ENCODE measurements at places on chromosomes 2 and 18.

DNA sequence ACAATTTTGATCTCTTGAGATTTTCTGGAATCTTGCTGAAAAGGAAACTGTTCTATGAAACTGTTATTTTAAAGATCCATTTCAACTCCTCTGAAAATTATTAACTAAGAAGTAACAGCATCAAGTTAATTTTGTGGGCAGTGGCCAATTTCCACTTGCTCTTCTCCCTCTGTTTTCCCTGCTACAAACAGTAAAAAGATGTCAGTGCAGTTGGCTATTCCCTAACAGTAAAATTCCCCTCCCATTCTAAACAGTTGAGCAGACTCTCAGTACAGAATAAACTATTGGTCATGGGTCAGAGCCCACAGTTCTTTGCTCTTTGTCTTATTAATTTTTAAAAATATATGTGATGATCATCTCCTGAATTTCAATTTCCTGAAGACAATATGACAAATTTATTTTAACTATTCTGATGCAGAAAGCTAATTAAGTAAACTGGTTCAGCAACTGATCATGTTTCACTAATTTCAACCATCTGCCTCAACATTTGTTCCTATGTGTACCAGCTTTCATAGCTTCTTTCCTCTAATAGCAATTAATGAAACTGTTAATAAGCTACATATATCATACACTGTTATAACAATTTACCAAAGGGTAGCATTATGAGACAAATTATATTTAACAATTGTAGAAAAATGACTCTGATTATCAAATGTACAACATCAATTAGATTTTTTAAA lies 41.1 kb upstream of the GALNT5 start:
- DNase-seq, result no peak

DNA sequence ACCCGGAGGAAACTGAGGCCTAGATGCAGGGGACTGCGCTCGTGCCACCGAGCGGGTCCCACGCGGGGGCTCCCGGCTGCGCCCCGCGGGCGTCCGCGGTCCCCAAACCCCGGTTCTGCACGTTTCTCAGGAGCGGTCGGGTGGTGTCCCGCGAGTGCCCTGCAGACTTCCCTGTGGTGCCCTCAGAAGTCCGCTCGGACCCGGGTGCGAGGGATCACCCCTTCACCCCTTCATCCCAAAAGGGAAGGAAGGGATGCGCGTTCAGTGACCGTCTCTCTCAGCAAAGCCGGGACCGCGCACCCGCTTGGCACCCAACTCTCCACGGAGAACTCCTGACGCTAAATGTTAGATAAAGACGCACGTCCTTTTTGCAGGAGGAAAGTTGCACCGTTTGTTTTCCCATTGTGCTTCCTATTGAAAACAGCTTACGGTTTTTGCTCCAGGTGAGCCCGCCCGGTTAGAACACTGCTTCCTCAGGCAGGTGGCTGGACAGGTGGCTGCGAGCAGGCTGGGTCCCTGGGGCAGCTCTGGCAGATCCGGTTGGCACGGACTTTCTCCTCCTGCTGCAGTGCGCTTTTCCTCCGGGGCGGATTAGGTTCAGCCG lies 779 bp downstream of the DGKD start:
- DNase-seq, result peak; percentile 21

GRCh38 chr2:67388680-67389079 lies 8.5 kb upstream of the ETAA1 start:
- no peak for DNase-seq

- DNase-seq, result no peak
Measured at GRCh38 chr18:35121531-35121930, 80.3 kb downstream of the MAPRE2 start.

- no peak for DNase-seq
Measured at GRCh38 chr18:78240627-78241252, 738.9 kb upstream of the SALL3 start.

GRCh38 chr2:97969081-97970067 lies 26.4 kb downstream of the TMEM131 start:
- no peak for DNase-seq

DNA sequence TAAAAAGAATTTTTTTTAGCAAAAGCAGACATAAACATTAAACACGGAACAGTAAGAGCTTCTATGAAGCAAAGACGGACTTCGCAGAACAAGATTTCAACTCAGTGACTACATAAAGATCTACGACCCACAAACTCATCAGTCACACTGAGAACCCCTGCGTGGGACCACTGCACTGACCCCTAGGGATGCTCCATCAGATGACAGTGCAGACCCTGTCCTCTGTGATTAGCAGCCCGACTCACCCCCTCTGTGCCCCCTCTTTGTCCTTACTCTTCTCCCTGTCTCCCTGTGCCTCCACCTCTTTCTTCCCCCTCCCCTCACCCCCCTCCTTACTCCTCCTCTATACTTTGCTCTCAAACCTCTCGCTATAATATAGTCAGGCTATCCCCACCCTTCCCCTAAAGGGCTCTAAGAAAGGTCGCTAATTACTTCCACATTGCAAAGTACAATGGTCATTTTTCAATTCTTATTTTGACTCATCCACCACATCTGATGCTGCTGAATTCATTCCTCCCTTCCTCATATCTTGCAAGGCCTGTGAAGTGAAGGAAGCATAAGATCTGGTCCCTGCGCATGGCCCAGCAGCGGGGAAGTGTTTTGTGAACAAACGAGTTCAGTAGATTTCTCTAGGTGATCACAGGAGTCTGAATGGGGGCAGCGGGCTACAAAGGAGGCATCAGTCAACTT lies 89.3 kb downstream of the CABYR start:
- DNase-seq, result no peak

GRCh38 chr18:23498877-23499276 lies 4.4 kb upstream of the RMC1 start:
- DNase-seq, result peak; percentile 75

- no peak for DNase-seq
Measured at GRCh38 chr2:67625178-67625577, 228.0 kb downstream of the ETAA1 start.

- DNase-seq, result peak; percentile 36
Measured at GRCh38 chr2:219286436-219287115, 7.4 kb downstream of the DNAJB2 start.

DNA sequence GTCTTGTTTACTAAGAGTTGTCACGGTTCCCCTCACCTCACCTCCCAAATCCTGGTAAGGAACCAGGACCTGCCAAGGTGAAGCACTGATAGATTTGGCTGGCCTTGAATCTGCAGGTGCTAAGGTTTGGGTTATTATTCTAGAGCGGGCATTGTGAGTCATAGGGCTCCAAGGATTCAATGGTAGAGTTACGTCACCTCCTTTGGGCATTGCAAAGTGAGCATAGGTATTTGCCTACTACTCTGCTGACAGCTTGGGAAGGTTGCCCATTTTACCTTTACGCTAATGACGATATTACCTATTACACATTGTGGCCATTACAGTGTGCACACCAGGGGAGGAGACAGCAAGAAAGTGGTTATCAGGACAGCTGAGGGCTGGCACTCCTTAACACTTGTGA lies 59.3 kb downstream of the SETBP1 start:
- DNase-seq, result no peak

- peak; percentile 28 for DNase-seq
Measured at GRCh38 chr2:241489733-241490680, 18.4 kb downstream of the STK25 start.

DNA sequence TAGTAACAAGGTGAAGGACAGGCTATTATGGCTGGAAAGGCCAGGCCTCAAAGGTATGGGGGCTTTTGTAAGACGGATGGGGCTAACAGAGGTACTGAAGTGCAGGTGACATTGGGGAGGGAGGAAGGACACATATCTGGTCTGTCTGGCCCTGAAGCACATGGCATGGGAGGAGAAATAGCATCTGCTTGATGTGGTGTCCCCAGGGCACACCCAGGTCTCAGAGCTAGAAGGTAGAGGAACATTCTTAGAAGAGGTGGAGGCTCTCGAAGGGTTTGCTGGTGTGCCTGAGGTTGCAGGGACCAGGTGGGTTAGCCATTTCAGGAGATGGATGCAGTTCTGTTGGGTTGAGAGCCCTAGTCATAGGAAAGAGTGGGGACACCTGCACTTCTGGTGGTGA lies 9.5 kb downstream of the RALB start:
- DNase-seq, result no peak

- no peak for DNase-seq
Measured at GRCh38 chr18:74476140-74476539, 19.0 kb upstream of the DIPK1C start.
